Activated T-helper 2 cell treated with anti-CD3 and anti-CD28 coated beads, Interferon-gamma antibody, Interleukin-2, Interleukin-4, amounts not matched to agents 10 μg/mL and 5 μg/mL and 100 μg/mL, durations not matched to agents 14 hours and 24 hours and 36 hours (primary cell): ENCODE measurements at places on chromosomes 7 and 10.
A peak's percentile ranks its signal among the peaks of the same experiment; 100 is the strongest.

GRCh38 chr7:106504645-106505044, 156.3 kb downstream of the CCDC71L start:
- no peak for DNase-seq

DNA sequence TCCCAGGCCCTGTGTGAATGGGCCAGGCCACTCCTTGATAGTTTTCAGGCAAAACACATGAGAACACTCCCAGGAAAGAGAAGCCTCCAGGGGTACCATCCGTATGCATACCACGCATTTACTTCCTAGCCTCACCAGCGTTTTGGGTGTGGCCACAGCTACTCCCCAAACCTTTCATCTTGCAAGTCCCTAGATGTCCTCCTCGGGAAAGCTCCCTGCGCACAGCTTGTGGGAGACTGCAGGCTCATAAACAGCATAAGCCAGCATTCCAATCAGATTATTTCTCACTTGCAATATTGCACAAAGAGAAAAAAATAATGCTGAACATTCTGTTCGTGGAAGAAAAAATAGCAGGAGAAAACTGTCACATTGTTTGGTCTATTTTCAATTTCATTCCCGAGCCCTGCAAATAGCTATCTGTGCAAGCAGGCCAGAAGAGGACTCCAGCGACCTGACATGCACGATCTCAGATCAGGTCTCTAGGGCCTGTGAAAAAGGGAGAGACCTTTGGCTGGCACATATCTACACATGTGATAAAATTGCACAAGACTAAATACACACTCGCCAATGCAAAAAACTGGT, 175.6 kb downstream of the PLXNA4 start:
- DNase-seq, result no peak

DNA sequence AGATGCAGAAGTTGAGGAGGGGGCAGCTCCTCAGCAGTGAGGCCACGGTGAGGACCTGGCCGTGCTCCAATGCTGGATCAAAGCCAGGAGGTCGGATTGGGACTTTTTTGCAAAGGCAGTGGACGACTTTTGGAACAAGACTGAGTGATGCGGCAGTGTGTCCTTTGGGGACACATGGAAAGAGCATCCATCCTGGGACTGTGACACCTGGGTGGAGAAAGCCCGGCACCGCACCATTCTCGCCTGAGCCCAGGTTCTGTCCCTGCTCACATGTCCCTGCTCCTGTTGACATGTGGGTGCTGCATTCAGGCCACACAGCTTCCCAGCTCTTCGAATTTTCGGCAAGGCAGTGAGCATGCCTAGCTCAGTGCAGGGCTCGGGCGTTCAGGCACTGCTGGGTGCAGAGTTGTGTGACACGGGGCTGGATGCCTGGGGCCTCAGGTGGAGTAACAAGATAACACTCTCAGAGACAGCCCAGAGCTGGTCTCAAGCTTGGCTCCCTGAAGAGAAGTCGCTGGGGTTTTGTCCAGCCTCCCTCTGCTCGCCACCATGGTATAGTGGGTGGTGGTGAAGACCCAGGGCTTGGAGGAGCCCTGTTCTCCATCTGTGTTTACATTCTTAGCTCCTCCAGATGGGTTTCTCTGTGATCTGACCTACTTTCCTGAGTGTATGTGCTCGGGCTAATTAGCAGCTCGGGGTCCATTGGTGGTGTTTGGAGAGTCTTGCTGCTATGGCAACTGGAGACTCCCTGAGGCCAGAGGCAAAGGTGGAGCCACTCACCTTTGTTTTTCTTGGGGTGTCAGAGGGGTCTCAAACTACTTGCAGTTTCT, 111.7 kb upstream of the BTBD16 start:
- DNase-seq, result no peak

- no peak for DNase-seq
These were observed 21.9 kb downstream of the ERLIN1 start for GRCh38 chr10:100163704-100164621.

GRCh38 chr7:154841731-154842331, 161.1 kb downstream of the PAXIP1 start:
- DNase-seq, result no peak

DNA sequence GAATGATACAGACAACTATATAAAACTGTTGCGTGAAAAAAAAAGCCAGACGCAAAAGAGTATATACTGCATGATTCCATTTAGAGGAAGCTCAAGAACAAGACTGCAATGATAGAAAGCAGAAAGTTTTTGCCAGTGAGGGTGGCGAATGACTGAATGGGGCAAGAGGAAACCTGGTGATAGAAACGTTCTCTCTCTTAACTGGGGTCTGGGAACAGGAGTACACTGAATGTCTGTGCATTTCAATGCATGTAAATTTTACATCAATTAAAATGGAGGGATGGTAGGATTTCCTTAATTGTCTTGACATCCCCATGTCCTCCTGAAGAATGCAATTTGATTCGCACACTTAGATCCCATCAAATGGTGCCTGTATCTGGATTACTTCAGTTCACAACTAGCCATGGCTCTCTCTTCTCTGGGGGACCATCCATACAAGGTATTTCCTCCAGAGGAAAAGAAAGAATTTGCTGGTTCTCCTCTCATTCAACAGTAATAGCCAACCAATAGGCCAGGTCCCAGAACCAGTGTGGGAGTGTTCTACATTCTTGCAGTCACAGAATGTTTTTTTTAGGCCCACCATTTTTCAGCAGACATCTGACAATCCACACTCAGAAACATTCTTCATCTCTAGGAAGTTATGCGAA, 221.0 kb upstream of the KLF14 start:
- DNase-seq, result no peak

GRCh38 chr7:80954191-80954590, 35.3 kb upstream of the SEMA3C start:
- no peak for DNase-seq

GRCh38 chr10:24958091-24958720, 5.8 kb upstream of the PRTFDC1 start:
- DNase-seq, result no peak

DNA sequence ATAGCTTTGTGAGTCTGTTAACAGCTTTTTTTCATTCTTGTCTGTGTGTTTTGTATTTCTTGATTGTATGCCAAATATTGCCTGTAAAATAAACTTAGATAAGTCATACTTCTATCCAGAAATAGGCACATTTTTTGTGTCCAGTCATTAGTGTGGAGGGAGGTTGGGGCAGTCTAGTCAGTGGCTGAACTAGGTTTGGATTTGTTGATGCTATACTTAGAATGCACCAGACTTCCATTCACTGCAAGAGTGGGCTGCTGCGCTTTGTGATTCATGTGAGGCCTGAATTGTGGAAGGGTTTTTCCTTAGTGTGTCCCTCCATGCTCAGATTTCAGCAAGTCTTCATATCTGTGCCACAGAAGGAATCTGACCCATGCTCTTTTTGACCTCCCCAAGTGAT, 50.0 kb downstream of the TRUB1 start:
- no peak for DNase-seq

DNA sequence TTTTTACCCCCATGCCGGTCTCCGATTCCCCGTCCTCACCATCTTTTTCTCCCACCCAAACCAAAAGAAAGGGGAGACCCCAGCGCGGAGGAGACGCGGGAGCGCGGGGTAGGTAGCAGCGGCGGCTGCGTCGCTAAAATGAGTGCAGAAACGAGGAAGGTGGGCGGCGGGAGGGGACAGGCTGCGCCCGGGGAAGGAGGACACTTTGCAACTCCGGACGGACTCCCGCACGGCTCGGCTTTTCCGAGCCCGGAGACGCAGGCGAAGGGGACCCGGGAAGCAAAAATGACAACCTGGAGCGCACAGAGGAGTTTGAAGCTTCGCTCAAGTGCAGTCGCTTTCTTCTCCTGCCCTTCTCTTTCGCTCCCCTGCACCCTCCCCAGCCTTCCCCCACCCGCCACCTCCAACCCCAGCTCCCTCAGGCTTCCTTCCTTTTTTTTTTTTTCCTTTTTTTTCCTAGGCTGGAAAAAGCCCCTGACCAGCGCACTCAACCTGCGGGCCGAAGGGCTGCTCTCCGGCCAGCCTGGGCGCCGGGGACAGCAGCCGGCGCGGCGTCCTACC, 453 bp downstream of the SFMBT2 start:
- DNase-seq, result peak; percentile 13

DNA sequence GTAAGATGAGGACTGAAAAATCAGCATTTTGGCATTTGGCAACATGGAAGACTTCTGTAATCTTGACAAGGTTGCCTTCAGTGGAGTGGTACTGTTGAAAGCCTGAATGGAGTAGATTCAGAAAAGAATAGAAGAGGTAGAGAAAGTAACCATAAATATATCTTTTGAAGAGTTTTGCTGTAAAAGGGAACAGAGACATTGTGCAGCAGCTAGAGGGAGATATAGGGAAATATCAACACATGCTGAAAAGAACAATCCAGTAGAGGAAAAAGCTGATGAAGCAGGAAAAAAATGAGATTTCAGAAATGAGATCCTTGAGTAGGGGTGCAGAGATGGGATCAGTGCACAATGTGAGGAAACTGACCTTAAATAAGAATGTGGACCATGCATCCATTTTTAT, 60.0 kb downstream of the RAPGEF5 start:
- DNase-seq, result no peak

GRCh38 chr10:69736886-69737641, 64.6 kb upstream of the COL13A1 start:
- no peak for DNase-seq

DNA sequence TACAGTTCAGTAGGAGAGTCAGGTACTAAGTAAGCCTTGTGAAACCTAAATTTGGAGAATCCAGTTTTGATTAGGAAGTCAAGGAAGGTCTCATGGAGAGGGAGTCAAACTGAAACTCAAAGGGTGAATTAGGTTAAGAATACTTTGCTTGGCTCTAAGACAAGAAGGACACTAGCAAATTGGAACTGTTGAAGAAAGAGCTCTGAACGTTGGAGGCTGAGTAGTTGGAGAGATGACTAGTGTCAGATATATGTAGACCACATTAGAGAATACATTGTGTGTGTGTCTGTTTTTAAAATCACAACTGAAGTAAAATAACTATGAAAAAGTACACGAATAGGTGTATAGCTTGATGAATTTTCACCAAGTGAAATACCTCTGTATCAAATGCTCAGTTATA, 6.3 kb downstream of the VPS26A start:
- no peak for DNase-seq

DNA sequence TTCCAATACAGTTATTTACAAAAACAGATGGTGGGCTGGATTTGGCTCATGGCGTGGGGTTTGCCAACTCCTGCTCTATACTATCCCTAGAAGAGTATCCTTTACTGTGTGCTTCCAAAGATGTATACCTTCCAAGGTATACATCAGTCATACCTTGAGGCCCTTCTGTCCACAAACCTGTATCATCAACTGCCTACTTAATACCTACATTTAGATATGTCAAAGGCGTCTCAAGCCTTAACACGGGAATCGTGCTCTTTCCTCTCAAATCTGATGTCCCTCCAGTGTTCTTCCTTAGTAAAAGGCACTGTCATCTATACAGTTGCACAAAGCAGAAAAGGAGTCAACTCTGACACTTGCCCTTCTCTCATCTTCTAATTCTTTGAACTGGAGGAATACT, 36.9 kb downstream of the NAMPT start:
- no peak for DNase-seq

- DNase-seq, result no peak
These were observed 6.3 kb upstream of the PILRB start for GRCh38 chr7:100351657-100352058.

DNA sequence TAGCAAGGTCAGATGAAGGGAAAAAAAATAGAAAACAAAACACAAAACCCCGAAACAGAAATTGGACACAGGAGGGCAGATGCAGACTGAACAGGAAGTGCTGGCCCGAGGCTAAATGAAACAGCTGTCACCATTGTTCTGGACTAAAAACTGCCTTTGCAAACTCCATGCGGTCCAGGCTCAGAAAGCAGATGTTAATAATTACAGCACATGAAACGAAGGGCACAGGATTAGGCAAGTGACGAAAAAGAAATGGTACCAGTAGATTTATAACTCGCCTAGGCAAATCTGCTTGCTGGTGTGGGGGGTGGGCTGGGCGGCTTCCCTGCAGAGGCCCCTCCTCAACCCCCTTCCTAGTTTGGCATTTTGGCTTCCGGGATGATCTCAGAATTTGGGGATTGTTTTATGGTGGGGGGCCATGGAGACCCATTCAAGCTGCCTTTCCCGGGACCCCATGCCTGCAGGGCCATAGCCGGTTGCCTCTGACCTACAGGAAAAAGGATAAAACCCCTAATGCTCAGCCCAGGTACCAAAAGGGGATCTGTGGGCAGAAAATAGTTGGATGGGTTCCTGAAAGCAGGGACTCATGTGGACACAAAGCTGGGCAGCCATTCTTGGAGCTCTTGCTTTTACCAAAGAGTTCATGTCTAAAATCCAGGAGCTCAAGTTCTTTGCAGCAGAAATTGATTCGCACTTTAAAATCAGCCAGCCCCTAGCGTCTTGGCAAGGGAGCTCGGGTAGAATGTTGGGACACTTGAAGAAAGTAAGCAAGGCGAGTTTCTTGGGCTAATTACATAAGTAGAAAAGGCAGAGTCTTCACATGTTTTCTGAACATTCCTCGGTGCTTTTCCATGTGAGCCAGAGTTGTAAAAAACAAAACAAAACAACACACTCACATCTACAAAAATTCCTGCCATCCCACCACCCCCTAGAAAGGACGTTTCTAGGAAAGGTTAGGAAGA, 39.0 kb upstream of the EMX2 start:
- DNase-seq, result no peak

DNA sequence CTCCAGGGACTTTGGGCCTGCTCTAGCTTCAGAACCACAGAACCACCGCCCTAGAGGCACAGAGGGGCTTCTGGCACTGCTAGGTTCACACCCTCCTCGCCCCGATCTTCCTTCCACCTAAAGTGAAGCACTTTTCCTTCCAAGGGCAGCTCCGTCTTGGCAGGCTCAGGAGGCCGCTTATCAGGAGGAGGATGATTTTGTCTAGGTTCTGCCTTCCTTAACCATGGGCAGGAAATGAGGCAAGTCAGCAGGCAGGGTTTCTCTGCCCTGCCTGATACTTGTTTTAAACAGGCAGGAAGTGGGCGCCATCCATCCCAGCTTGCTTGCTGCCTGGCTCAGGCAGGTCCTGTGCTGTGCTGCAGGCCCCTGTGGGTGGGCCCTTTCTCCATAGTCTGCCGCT, 8.3 kb upstream of the ATP6V0E2 start:
- peak; percentile 55 for DNase-seq

GRCh38 chr10:6956562-6956961, 376.5 kb upstream of the PRKCQ start:
- DNase-seq, result no peak

GRCh38 chr7:120521761-120522737, 249.1 kb downstream of the KCND2 start:
- no peak for DNase-seq

DNA sequence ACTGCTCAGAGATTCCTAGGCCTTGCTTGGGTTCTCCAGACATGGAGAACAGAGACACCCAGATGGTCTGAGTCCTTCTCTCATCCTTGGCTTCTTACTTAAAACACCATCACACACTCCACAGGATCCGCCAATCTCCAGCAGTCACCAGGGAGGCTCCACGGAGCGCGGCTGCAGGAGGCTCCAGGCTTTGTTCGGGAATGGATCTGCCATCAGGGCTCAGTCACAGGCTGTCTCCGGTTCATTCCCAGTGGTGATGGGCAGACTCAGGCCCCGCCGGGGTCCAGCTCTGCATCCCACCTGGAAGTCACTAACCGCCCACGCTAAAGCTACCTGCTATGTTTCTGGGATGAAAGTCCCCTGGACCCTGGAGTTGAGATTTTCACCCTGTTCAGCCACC, 312.9 kb downstream of the TCERG1L start:
- DNase-seq, result no peak
